ENCODE measurements at places on chromosomes 6 and 20. TPM values are rescaled to one million over a fixed set of nuclear protein-coding genes. Genes with fewer than 3 reads are reported as not detected.

Gene SLC17A1
- total RNA-seq: not detected

Gene CLIC5
- 8.2 TPM for total RNA-seq

Gene PSORS1C1
- 0.45 TPM for total RNA-seq

Gene SAMD3
- total RNA-seq: 0.84 TPM

Gene NECAB3
- total RNA-seq: 22.5 TPM

Gene TRIM15
- total RNA-seq: not detected

Gene MLN
- not detected for total RNA-seq

Gene SIM1
- total RNA-seq: not detected

Gene ERVFRD-1
- total RNA-seq: 0.13 TPM

DNA sequence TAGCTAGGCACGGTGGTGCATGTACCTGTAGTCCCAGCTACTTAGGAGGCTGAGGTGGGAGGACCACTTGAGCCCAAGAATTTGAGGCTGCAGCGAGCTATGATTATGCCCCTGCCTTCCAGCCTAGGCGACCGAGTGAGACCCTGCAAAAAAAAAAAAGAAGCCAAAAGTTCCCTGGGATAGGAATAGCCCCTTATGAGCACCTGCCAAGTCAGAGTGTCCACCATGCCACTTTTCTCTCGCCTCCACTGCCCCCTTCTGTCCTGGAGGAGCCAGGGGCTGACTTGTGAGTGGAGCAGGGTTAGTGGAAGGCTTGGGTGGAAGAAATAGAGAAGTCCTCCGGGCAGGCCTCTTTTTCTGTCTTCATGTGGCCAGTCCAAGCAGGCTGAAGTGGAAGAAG is 12.1 kb upstream of the DDX27 start:
- DNase-seq: no peak

GRCh38 chr6:96153775-96154174 is 138.0 kb downstream of the FUT9 start:
- no peak for DNase-seq

GRCh38 chr20:56816349-56816748 is 187.2 kb downstream of the TFAP2C start:
- no peak for DNase-seq

GRCh38 chr6:133254552-133255228 is 13.5 kb downstream of the EYA4 start:
- DNase-seq: no peak

DNA sequence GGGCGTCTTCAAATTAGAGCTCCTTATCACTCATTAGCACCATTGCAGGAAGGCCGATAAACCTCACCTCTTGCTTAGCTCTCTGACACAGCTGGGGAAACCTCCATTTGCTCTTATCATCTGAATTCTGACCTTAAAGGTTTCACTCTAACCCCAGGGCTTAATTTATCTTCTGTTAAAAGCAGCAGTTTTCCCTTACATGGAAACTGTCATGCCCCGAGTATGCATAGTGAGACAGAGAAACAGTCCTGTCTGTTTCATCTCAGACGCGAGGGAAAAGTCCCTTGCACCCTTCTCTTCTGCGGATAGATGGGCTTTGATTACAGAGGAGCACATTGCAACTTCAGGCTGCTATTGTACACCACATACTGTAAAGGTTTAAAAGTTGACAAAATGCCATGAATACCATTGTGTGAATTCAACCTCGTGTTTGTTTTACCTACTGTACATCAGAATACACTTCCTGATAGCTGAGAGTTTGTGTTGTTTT is 191.5 kb upstream of the BMP2 start:
- no peak for DNase-seq

- DNase-seq: no peak
These were observed 22.7 kb upstream of the NTSR1 start for GRCh38 chr20:62685781-62686555.

GRCh38 chr6:21116736-21117135 is 476.8 kb upstream of the SOX4 start:
- no peak for DNase-seq

- DNase-seq: no peak
These were observed 400.6 kb downstream of the SYNE1 start for GRCh38 chr6:152236370-152237097.

DNA sequence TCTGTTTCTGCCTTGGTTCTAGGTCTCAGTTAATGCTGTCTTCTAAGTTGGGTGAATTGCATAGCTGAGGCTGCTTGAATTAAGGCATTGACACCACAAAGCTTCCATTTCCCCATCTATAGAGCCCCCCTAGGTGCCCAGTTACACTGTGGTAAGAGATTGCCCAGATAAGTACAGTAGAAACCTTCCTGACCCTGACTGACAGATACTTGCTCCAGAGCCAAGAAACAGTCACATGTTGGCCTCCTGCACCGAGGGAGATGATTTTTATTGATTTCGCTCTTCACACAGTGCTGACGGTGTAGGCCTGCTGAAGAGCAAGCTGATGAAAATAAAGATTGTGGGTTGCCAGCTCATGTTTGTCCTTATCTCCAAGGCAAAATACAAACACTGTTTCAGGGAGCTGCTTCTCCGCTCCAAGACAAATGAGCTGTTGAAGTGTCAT is 67.9 kb downstream of the TRMT11 start:
- no peak for DNase-seq

- peak; percentile 81 for DNase-seq
These were observed 38.6 kb upstream of the GGTLC1 start for GRCh38 chr20:24027229-24027628.
